ENCODE measurements at places on chromosomes 2 and 18.

DNA sequence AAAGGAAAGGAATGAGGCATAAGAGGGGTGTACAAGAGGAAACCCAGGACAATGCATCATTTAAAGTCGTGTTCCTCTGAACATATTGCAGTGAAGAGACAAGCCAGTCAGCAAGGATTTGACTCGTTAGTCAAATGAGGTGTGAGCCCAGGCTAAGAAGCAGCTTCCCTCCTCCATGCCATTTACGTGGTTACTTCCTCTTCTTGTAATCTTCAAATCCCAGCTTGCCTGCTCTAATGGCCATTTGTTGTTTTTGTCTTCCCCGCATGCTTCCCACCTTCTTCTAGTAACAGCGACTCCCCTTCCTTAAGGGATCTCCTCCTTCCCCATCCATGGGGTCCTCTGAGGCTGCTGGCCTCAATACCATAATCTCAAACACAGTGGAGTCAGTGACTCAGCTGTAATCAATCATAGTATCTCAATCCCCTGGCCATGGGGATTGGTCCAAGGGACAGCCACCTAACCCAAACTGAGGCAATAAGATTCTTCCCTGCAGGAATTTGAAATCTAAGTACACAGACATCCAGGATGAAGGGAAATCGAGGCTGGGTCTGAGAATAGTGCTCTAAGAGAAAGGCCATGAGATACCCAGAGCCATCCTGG is 37.6 kb downstream of the SLC14A1 start:
- DNase-seq = no peak

GRCh38 chr2:61543062-61543461 is 4.9 kb upstream of the XPO1 start:
- no peak for DNase-seq

DNA sequence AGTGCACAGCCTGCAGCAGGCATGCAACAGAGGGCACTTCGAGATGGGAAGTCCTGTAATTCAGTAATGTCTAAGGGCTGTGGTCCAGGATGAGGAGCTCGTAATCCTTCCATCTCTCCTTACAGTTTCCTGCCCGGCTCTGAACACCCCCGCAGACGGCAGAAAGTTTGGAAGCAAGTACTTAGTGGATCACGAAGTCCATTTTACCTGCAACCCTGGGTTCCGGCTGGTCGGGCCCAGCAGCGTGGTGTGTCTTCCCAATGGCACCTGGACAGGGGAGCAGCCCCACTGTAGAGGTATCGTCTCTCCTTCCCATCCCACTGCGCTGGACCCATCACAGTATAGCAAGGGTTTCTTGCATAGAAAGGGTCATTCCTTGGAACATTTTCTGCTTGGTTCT is 26.7 kb downstream of the FBLN7 start:
- DNase-seq = no peak

DNA sequence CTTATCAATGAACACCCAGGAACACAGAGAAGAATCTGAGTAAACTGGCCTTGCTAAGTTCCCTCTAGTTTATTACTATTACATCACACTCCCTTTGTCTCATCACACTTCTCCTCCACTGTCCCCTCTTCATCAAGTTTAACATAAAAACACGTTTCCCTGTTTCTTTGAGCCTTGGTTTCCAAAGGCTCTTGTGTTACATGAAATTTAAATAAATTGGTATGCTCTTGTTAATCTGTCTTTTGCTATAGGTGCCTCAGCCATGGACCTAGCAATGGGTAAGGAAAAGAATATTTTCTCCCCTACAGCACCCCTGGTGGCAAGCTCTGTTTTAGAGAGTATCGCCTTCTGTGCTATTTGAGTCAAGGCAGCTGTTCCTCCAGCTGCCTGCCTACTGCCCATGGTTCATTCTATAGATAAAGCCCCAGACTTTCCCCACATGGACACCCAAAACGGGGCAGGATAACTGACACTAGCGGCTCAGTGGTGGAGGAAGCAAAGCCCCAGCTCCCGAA is 31.8 kb downstream of the TGIF1 start:
- DNase-seq = peak; percentile 59

DNA sequence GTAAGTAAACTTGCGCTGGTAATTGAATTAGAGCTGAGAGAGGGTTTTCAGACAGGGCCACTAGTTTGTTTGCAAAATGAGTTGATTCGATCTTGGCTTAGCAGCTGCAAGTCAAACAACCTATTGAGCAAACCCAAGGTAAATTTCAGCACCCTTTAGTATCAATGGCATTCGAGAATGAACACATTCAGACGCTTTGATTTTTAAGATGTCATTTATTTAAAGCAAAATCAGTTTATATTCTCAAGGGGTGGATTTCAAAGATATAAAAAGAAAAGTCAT is 44.2 kb downstream of the TGIF1 start:
- no peak for DNase-seq

- DNase-seq = no peak
These were observed 378.6 kb upstream of the CWC22 start for GRCh38 chr2:180385601-180386201.

- peak; percentile 10 for DNase-seq
These were observed 4.2 kb downstream of the SP9 start for GRCh38 chr2:174338671-174339560.

GRCh38 chr18:37175727-37176620 is 347.0 kb downstream of the KIAA1328 start:
- no peak for DNase-seq

DNA sequence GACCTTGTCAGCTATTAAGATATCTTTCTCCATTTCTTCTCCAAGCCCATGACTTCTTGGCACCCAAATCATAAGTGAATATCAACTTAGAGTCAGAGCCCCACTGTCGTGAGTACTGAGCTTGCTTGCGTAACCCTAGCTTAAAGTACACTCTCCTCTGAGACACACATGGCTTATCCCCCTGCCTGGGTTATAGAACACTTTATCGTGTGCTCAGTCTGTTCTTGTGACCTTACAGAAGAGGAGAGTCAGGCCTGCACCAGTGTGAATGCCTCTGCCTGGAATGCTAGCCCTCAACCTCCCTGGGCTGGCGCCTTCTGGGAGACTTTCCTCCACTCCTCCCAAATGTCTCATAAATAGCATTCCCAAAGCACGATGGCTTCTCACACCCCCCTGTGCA is 79.3 kb downstream of the CEP192 start:
- DNase-seq = no peak

DNA sequence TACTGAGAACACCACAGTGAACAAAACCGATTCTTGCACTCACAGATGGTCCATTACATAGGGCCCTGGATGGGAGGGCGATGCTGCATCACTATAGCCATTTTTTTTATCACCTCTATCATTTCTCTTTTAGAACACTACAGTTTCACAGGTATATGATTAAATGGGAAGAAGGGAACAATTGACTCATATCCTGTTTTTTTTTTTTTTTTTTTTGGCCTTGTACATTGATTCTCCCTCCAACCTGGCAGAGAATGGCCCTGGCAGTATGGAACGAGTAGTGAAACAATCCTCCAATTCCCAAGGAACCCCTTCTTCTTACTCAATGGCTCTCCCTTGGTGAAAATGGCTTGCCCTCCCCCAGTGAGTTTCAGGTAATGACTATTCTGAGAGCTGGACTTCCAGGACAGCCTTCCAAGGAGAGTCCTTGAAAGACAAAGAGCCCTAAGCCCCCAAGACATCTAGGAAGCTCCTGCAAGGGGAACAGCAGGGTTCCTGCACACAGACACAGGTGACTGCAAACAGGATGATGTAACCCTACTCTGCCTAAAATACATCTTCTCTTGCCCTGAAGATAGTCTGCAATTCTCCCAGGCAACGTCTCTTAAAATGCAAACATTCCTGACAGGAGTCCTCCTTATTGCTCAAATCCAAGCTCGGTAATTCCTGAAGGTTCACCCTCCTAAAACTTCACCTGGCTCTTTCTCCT is 405.4 kb downstream of the SETBP1 start:
- no peak for DNase-seq

DNA sequence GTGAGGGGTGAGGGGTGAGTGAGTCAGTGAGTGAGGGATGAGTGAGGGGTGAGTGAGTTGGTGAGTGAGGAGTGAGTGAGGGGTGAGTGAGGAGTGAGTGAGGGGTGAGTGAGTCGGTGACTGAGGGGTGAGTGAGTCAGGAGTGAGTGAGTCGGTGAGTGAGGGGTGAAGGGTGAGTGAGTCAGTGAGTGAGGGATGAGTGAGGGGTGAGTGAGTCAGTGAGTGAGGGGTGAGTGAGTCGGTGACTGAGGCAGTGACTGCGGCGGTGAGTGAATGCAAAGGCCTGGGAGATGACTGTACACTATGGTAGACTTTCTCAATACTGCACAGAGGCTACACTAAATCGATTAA is 16.6 kb downstream of the THAP4 start:
- DNase-seq = no peak

DNA sequence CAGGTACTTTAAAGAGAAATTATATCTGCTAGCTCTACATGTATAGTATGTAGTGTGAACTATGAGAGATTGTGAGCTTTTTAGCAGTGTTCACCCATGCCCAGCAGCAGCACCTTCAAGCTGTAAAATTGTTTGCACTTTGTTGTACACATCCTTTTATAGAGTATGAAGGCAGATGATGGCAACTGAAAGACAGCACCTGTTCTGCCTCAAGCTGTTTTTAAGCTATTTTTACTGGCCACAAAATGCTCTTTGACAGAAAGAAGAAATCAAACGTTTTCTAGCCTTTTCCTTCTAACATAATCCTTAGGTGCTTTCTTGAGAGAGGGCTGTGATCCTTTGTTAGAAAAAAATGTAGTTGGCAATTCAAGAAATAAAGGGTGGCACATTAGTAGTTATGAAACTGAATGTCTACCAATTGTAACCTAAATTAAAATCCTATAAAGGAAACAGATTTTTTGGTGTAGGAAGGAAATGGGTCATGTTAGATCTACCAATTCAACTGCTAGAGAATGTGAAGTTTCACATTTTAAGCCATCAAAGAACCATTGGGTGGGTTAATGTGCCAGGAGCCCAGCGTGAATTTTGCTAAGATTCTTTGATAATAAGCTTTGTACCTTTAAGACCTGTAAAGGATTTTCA is 59.5 kb downstream of the R3HDM1 start:
- no peak for DNase-seq

DNA sequence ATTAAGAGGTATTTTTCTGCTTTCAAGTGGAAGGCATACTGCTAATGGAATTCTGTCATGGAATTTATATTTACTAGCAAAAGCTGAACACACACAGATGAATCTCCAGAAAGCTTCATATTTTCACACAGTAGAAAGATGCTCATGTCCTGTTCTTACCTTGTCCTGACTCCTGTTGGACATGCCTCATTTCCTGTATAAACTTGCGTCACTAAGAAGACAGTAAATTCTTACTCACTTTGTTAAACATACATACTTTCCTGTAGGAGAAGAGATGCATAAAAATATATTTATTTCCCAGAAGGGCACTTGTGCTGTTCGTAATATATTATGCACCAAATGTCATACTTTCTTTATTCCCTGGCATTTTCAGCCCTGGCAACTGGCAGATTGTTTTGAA is 238.3 kb upstream of the RASGRP3 start:
- DNase-seq = no peak

DNA sequence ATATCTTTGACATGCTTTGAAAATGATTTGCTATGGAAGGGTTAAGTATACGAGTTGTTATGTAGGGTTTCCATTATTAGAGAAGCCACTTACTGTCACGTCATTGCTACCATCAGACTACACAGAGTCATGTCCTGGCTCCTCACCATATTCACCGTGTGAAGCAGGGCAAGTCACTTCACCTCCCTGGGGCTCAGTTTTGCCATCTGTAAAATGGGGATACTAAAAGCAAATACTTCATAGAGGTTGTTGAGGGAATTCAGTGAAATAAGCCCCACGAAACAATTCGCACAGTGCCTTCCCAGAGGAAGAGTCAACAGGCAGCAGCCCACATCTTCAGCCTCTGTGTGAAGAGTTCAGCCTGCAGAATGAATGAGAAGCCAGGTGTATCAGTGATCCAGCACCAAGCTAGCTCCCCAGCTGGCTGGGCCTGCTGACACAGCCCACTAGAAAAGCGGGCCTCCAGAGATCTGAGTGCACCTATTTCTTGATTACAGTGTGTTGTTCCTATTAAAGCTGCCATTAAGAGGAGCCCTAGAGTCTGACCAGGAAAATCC is 3.4 kb downstream of the DIPK1C start:
- no peak for DNase-seq

DNA sequence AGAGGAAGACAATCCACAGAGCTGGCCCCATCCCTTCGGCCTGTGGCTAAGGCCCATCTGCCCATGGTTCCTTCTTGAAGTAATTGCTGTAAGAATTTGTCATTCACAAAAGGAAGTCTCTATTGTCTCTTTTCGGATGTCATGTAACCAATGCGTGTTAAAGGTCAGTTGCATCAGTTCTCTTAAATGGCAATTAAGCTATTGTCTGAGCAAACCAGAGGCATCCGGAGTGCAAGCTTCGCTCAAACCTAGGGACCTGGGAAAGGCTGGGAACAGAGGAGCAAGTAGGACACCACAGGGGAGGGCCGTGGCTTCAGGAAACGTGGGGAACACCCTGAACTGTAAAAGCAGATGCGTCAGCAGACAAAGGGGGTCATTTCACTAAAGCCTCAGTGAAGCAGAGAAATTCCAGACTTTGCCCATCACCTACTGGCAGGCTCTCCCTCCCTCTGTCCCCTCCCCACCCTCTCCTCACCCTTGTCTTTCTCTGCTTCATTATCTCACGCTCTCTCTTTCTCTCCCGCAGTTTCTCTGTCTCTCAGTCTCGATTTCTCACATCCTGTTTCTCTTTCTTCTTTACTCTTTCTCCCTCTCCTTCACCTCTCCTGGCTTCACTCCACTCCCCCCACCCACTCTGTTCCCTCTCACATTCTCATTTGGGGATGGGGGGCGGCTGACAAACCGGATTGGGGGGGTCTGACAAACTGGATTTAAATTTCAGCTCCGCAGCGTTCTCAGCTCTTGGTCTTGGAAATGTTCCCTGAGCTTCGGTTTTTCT is 204.6 kb upstream of the TNP1 start:
- no peak for DNase-seq

- no peak for DNase-seq
These were observed 3.6 kb downstream of the METTL21A start for GRCh38 chr2:207621501-207622039.

DNA sequence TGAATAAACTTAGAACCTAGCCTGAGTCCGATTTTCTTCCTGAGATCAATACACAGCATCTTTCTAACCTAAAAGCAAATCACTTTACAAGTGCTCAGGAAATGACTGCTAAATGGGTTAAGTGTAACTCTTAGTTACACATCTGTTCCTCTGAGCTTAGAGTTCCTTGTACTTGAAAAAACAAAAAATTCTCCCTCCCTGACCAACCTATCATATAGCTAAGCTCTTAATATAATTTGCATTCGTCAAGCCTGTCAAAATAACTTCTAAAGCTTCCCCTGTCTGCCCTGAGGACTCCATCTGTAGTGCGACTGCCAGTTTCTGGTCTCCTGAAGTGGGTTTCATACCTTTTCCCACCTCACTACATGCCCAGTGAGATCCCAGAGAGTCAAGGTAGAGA is 190.4 kb downstream of the NCK2 start:
- no peak for DNase-seq

DNA sequence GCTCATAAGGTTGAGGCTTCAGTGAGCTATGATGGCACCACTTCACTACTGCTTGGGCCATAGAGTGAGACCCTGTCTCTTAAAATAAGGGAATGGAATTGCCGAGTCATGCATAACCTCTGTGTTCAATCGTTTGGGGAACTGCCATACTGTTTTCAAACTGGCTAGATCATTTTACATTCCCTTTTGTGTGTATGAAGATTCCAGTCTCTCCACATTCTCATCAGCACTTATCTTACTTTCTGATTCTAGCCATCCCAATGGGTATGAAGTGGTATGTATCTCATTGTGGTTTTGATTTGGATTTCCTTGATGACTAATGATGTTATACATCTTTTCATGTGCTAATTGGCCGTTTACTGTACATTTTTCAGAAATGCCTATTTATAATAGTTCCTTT is 23.7 kb downstream of the MARCHF7 start:
- no peak for DNase-seq

- peak; percentile 24 for DNase-seq
These were observed 35.7 kb downstream of the LYPD6 start for GRCh38 chr2:149365931-149366583.
